ENCODE measurements at places on chromosomes 5 and 9. TPM values are rescaled to one million over a fixed set of nuclear protein-coding genes. Genes with fewer than 3 reads are reported as not detected.

The PKD2L2 gene
- 0.71 TPM for total RNA-seq

The TAF11L5 gene
- total RNA-seq, result not detected

- DNase-seq, result no peak
These were observed 33.5 kb upstream of the SLC28A3 start for GRCh38 chr9:84374013-84374412.

DNA sequence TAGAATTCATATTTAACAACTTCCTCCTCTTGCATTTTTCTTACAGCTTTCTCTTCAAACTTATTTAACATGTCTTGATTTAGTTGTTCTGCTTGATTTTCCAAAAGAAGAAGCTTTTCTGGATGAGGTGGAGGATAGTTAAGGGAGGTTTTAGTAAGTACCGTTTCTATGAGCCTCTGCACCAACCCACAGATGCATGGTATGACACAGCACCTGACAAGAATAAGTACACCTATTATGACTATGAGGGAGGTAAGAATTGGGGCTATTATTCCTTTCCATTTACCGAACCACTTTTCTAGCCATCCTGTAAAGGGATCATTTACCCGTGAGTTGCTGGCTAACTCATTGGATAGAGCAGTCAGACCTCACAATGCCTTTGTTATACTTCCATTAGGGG, 2.5 kb upstream of the HMGCS1 start:
- DNase-seq, result no peak

DNA sequence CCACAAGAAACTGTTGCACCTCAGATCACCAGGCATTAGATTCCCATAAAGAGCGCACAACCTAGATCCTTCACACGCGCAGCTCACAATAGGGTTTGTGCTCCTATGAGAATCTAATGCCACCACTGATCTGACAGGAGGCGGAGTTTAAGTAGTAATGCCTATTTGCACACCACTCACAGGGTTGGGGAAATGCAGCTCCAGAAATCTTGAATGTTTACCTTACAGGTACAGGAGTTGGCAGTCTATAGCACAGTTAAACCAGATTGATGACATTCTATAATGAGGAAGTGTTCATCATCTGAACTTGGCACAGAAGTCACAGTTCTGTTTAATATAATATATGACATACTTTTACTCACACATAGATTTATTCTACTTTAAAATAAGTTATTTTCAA, 732.2 kb upstream of the ZNF608 start:
- no peak for DNase-seq
